Activated CD8-positive, alpha-beta memory T cell treated with anti-CD3 and anti-CD28 coated beads, Interleukin-2, amount 50 U/mL, for 4 hours (primary cell): ENCODE measurements at places on chromosomes 3 and 15.
A peak's percentile ranks its signal among the peaks of the same experiment; 100 is the strongest.

DNA sequence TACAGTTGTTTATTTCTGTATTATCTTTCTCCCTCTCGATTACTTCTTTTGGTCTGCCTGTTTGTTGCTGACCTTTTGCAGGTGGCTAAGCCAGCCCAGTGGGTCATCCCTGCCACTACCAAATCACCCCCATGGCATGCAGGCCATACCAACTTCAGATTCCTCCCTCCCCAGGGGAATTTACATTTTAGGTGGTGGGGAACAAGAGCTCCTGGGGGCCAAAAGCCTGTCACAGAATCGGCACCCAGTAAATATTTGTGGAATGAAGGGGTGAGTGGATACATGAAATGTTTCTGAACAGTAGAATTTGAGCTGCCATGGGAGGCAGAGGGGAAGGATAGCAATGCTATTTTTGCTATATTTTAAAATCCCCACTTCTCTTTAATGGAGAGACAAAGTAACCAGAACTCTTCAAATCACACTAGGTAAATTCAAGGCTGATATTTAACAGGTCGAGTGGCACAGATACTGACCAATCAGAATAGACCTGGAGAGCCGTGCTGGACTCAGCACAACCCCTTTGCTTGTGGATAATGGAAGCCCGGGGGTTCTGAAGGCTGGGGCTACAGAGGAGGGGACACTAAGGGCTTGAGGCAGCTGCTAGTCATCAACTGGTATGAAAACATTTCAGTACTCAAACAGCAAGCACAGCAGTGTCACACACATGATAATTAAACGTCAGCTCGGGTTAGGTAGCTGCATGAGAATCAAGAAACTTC is 54.3 kb upstream of the SMAD3 start:
- no peak for DNase-seq

- DNase-seq = no peak
Measured at GRCh38 chr3:191372122-191372521, 41.8 kb upstream of the UTS2B start.

DNA sequence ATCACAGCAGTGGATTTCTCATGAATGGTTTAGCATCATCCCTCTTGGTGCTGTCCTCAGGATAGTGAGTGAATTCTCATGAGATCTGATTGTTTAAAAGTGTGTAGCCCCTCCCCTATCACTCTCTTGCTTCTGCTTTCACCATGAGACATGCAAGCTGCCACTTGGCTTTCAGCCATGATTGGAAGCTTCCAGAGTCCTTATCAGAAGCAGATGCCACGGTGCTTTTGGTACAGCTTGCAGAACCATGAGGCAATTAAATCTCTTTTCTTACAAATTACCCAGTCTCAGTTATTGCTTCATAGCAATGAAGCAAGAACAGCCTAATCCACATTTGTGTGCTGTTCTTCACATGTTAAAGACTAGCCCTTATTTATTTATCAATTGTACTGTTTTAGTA is 495.2 kb upstream of the EPHA6 start:
- DNase-seq = no peak

GRCh38 chr15:57668016-57668415 is 38.5 kb upstream of the POLR2M start:
- DNase-seq = no peak

DNA sequence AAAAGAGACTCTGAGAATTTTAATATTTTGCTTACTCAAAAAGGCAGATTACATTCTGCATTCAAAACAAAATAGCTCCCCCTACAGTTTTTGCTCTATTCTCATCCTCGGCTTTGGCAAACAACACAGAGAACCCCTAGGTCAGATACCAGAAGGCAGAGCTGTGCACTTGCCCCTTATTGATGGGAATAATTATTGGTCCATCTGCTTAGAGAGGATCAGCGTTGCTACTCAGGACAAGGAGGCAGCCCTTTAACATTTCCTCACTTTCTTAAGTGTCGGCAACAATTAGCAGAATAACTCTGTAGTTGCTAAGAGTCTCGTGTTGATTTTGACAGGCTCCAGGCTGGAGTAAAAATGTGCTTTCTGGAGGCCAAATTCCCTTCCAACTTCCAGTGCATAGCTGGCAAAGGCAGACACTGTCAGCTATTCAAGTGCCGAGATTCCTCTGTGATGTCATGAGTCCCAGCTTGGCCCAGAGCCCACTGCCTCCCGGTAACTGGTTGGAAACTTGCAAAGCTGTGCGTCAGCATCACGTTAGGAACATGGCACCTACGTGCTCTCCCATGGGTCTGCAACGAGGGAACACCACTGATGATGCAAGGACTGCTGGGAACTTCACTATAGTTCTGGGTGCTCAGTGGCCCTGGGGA is 482.7 kb upstream of the ADAMTS9 start:
- DNase-seq = no peak

DNA sequence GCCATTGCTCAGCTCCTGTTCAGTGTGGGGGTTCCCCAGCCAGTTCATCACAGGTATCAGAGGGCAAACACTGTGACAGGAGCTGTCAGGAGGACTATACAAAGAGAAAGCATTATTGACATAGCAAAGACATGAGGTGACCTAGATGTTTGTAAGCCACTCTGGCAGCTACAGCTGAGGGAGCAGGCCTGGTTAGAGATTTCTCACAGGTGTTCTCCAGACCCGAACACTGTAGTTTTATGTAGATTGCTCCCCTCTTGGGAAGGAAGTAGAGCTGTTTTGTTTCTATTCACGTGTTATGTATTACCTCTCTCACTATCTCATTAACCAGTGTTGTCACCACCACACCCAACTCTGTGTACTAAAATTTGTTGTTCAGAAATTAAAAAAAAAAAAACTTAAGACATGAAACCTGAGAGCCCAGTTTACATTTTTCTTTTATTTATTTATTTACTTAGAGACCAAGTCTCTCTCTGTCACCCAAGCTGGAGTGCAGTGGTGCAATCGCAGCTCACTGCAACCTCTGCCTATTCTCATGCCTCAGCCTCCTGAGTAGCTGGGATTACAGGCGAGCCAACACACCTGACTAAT is 123.7 kb downstream of the RBPMS2 start:
- DNase-seq = peak; percentile 50

DNA sequence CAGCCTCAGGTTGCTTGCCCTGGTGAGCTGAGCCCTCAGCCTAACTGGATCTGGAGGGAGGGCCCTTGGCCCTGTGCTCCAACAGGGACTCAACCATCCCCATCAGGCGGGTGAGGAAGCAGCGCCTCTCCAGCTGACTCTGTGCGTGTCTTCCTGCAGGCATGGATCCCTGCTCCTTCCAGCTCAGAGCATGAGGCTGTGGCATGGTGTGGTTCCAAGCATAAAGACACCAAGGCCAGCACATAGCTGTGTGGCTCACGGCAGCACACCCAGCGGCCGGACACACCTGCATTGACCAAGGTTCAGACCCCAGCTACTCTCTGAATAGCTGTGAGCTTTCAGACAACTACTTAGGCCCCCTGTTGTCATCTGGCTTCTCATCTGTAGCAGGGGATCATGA is 131.0 kb upstream of the PLXNA1 start:
- no peak for DNase-seq

DNA sequence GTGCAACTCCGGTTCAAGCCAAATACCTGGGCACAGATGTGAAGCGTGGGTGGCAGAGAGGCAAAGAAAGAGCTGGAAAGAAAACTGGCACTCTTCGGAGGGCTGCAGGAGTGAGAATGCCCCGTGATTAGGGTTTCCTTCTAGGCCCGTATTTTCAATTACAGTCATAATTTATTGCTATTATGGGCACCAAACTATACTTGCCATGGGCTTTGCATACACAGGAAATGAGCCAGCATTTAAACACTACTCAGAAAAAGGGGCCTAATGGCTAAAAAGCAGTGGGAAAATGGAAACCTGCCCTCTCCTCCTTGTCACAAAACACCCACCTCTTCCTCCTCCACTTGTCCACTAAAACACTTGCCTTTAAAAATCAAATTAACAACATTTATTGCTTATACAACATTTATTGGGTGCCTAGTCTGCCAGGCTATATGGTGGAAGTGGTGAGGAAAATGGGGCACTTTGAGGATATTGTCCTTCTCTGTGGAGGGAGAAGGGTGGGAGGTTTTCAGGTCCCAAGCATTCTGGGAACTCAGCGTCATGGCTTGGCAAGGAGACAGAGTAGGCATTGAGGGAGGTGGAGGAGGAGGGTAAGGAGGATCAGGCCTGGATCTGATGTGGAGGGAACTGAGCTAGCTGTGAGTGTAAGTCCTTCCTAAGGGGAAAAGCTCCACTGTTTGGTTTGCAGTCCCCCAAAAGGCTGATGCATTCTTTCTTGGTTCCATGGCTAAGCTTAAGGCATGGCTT is 160.9 kb downstream of the SLCO3A1 start:
- no peak for DNase-seq

DNA sequence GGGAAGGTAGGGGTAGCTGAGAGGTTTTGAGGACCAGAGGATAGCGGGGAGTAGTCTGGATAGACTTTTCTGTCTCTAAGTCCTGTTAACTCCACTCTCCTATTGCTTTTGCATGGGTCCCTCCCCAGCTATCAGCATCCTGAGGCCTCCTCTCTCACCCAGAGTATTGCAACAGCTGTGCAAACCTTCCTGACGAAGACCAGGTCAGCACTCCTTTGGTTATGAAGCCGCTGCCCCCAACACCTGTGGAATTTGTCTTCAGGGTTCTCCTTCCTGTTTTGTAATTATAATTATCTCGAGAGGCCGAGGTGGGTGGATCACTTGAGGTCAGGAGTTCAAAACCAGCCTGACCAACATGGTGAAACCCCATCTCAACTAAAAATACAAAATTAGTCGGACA is 24.8 kb downstream of the TYRO3 start:
- DNase-seq = no peak

- DNase-seq = no peak
Measured at GRCh38 chr3:151430821-151431484, 29.9 kb downstream of the IGSF10 start.

GRCh38 chr3:125395091-125395490 is 20.0 kb upstream of the ZNF148 start:
- no peak for DNase-seq

DNA sequence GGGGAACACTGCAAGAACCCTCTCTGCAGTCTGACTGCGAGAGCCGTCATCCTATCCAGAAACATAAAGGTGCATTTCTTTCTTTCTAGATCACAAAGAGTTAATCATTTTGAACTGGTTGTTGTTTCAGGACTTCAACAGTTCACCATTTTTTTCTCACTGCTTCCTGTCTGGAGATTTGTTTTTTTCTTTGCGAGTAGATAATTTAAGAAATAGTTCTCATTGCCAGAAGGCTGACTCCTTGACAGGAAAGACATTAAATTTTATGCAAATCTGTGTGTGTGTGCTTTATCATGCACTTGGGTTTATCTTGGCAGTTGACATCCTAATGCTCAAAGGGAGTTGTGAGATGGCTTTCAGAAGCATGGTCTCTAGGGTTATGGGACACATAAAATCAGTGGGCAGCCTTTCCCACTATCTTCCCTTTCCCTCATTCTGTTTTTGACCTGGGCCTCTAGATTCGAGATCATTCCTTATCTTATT is 123.5 kb upstream of the TBL1XR1 start:
- no peak for DNase-seq

DNA sequence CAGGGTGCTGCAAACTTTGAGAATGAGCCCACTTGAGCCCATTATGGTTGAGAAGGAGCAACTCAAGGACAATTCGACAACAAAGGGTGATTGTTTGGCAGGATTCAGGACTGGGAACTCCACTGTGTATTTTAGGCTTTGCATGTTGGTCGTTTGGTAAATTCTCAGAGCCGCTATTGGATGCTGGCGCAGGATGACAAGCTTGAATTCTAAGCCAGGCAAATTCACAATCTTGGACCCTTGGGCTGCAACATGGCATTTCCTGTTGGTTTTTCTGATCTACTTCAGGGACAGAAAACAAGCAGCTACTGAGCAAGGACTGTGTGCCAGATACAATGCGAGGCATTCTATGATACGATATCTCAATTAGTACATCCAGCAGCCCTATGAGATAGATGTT is 82.8 kb downstream of the RYR3 start:
- no peak for DNase-seq

DNA sequence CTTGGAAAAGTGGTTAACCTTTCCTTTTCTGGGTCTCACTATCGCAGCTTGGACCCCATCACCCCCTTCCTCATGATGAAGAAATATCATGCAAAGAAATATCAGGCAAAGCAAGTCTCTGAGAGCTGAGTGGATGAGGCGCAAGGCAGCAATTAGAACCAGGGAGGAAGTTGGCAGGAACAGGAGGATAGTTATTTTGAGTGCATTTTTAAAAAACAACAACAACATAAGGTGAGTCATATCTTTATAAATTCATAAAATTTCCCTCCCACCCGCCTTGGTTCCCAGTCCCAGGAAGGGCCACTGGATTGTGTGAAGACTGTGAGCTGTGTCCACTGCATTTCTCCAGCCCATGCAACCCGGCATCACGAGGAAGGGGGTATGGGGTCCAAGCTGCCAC is 316.9 kb upstream of the TLE3 start:
- DNase-seq = no peak

DNA sequence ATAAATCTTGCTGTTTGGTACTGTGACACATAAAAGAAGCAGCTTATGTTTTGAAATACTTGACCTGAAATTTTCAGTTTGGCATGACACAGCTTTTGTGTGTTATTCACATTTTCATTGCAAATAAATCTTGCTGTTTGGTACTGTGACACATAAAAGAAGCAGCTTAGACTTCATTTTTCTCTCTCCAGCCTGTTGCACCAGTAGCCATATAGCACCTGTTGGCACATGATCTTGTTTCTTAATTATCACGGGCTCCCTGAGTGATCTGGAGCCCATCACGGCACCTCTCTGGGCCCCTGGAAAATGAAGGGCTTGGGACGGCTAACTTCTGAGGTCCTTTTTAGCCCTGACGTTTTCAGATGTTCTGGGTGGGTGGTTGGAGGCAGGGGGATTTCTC is 77.4 kb upstream of the SLCO3A1 start:
- no peak for DNase-seq

DNA sequence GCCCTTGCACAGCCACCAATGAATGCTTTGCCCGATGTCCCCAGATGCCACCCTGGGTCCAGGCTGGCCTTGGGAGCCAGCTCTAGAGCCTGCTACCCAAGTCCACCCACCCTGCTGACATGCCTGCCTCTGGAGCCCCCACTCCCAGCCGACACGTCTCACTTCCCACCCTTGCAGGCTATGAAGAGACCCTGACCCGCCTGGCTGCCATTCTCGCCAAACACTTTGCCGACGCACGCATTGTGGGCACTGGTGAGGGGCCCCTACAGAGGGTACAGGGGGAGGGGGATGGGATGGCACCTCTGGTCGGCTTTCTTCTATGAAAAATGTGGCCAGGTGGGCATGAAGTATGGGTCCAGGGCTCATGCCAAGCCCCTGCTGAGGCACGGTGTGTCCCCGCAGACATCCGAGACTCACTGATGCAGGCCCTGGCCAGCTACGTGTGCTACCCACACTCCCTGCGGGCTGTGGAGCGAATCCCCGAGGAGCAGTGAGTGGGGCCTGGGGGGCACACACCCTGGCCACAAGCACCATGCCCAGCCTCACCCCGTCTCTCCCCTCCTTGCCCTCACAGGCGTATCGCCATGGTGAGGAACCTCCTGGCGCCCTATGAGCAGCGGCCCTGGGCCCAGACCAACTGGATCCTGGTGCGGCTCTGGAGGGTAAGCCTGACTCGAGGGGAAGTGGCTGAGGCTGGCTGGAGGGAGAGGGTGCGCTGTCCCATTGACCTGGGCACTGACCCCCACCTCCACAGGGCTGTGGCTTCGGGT is 6.0 kb downstream of the AMIGO3 start:
- DNase-seq = no peak

GRCh38 chr3:48756640-48757039 is 39.6 kb upstream of the IP6K2 start:
- no peak for DNase-seq

GRCh38 chr3:16554126-16554525 is 40.6 kb upstream of the RFTN1 start:
- DNase-seq = no peak
